ENCODE measurements at places on chromosomes 1 and 21. TPM values are rescaled to one million over a fixed set of nuclear protein-coding genes. Genes with fewer than 3 reads are reported as not detected.

CPT2 gene
- total RNA-seq: 221 TPM

GRCh38 chr1:244971552-244972216 is 107.3 kb upstream of the HNRNPU start:
- no peak for DNase-seq

C2CD4D gene
- not detected for total RNA-seq

DNA sequence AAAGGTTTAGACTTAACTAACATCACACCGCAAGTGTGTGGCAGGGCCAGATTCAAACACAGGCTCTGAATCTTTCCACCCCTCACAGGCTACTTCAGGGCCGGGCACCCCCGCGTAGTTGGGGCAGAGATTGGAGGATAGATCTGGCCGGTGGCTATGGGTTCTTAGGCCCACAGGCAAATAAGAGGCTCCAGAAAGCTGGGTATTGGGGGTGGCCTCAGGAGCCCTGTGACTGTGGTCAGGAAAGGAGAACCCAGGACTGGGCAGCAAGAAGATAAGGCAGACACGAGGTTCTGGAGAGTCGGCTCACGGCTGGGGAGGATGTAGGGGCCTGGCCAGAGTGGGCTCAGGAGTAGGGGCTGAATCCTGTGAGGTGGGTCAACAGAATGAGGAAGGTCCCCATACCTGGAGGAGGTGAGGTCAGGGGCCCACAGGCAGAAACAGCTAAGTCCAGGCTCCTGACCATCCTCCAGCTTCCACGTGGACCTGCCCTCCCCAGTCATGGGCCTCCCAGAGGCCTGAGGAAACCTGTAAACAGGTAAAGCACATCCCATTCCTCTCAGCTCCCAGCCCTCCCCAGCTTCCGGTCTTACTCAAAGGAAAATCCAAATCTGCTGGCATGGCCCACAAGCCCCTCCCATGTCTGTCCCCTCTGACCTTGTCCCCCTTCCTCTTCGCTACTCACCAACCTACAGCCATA is 306.2 kb downstream of the MATN1 start:
- no peak for DNase-seq

DNA sequence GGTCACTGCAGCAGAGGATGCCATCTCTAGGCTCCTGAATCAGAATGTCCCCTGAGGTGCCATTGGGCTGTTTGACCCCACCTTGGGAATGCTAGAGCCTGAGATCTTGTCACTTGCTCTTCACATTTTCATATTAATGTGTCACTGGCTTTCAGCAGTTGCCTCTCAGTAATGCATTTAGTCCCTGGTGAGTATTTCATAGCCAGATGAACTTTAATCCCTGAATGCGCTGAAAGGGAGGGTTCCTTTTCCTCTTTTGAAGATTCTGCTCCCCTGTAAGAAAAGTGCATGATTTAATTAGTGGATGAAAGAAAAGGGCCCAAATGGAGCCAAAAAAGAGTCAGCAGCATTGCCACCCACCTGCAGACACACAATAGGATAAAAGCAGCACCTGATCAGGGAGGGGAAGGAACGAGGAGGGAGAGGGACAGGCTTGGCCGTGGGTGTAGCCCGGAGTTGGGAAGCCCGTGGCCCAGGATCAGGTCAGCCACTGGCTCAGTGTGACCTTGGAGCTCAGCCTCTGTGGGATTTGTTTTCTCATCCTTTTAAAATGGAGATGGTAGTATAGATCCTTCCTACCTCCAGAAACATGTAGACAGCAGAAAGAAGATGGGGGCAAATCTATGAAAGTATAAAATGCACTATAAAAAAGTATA is 31.1 kb downstream of the ROR1 start:
- no peak for DNase-seq

DNA sequence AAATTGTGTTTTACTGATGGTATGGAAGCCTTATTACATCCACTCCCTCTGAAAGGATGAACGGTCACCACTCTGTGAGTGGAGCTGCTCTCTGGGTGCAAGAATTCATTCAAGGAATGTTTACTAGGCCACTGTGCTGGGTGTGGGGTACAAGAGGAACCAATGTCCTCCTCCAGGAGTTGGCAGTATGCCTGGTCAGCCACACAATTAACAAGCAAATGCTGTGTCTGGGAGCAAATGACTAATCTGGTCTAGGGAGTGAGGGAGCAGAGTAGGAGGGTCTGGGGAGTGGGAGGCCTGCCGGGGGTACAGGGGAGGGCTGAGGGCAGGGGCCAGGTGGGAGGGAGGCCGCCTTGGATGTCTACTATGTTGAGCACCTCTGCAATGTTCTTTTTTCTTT is 27.2 kb upstream of the TDRD10 start:
- DNase-seq: peak; percentile 79

DNA sequence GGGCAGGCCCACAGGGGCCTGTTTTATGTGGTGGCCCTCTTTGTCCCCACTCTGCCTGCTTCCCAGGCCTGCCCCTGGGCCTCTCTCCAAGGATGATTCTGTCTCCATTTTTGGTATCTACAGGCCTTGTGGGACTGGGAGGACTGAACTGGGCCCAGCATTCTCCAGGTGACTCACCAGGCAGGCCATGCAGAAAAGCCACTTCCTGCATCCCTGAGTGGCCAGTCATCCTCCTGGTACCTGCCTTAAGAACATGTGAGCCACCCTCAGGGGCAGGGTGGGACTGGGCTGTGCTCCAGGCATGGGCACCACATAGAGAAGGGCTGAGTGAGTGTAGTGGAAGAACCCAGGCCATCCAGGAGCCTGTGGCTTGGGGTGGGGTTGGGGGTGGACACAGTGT is 20.0 kb upstream of the BCAR3 start:
- DNase-seq: peak; percentile 50

FCRL1 gene
- not detected for total RNA-seq

DNA sequence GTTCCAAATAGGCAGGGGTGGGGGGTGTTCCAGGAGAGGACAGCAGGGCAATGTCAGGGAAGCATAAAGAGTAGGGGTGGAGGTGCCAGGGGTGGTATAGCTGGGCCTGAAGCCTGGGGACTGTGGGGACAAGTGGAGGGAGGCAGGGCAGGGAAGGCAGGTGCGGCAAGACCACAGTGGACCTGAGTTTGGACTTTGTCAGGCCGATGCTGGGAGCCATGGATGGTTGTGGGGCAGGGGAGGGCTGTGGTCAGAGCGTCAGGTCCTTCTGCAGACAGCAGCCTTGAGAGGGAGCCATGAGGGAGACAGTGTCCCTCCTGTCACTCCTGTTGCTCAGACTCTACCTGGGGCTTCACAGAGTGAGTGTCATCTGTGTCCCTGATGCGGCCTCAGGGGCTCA is 320.3 kb downstream of the PTPRU start:
- DNase-seq: no peak

- no peak for DNase-seq
Observed at GRCh38 chr1:96361271-96361856, 360.2 kb upstream of the PTBP2 start.

ETNK2 gene
- 0.45 TPM for total RNA-seq

C1orf94 gene
- total RNA-seq: not detected

OR2M3 gene
- total RNA-seq: not detected

GRCh38 chr1:179883040-179883744 is 1.1 kb downstream of the TOR1AIP1 start:
- peak; percentile 30 for DNase-seq

RNASEL gene
- 11.1 TPM for total RNA-seq

ZFP69 gene
- 1.8 TPM for total RNA-seq

DDAH1 gene
- 39.7 TPM for total RNA-seq

GRCh38 chr1:107171333-107171732 is 30.5 kb downstream of the NTNG1 start:
- no peak for DNase-seq

DNA sequence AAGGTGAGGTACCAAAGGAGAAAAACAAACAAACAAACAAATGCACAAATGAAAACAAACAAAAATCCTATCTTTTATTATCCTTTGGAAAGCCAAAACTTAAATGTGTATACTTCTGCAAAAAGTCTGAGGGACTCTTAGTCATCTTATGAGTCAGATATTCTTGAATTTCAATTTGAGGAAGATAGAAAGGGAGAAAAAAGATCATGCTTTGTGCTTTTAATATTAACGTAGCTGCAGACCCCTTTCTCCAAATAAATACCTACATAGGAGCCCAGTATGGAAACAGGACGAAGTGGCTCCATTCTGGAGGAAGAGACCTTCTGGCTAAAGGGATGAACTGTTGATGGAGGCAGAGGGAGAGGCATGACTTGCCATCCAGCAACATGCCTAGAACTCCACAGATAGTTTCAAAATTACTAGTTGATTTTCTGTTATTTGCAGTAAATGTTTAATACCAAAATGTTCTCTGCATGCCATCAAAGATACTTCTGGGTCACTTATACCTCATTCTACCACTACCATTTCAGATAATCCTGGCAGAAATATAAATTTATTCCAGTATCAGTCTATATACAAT is 25.4 kb downstream of the NUP210L start:
- DNase-seq: no peak

DNA sequence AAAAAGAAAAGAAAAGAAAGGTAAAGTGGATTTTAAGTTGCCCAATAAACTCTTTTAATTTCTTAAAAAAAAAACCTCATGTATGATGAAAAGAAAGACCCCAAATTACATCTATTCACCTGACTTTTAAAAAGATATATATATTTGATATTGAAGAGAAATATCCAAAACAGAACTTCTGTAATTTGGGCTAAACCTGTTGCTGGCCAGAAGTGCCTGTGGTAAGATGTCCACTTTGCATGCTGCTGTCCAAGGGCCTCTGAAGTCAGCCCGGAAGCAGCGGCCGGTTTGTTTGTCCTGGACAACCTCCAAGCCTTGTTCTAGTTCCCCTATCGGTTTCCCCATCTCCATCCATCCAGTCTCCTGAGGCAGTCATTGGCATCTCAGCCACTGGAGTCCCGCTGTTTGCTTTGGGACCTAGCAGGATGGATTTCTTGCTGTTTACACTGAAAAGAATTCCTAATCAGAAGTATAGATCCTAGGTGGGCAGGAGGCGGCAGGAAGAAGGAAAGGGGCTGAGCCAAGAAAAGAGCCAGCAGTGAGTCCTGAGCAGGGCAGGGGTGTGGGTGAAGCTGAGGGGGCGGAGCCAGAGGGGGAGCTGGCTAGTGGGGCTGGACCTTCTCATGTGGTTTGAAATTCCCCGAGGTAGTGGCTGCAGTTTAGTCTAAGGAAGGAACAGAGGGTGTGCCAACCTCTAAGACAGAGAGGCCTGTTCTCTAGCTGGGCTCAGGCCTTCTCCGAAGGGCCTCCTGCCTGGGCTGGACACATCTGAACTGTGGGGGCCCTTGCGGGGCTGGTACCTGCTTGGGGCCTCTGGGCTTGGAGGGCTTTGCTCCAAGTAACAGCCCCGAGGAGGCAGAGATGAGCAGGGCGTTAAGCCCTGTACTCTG is 3.3 kb downstream of the NCMAP start:
- DNase-seq: peak; percentile 75

DNA sequence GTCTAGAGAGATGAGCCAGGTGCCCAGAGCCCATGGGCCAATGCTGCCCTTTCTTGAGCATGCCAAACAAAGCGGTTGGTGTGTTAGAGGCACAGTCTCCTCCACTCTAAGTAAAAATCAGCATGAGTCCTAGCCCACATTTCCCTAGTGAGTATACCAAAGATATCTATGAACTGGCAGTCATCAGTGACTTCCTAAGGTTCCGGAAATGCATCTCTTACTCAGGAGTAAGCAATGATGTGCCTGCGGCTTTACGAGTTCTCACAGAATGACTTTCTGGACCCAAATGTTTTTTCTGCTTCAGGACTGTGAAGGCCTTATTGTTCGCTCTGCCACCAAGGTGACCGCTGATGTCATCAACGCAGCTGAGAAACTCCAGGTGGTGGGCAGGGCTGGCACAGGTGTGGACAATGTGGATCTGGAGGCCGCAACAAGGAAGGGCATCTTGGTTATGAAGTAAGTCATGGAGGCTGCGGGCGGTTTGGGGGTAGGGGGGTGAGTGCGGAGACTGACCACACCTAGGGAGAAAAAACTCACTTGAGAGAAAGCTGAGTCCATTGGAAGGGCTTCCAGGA is 9.2 kb downstream of the PHGDH start:
- DNase-seq: peak; percentile 39

C1orf216 gene
- total RNA-seq: 4.3 TPM

SLC9C2 gene
- total RNA-seq: not detected

LRRC71 gene
- not detected for total RNA-seq

DNA sequence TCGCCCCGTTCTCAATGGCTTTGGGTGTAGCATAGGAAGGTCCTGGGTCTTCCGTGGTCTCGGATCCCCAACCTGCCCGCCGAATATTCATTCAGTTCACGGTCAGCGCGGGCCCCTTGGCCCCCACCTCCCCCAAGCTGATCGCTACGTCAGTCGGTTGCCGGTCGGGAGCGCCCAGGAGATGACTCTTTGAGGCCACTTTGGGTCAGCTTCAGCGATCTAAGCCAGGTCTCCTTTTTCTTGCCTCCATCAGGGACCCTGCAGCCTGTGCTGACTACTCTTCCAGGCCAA is 12.8 kb downstream of the HLX start:
- DNase-seq: no peak

DNA sequence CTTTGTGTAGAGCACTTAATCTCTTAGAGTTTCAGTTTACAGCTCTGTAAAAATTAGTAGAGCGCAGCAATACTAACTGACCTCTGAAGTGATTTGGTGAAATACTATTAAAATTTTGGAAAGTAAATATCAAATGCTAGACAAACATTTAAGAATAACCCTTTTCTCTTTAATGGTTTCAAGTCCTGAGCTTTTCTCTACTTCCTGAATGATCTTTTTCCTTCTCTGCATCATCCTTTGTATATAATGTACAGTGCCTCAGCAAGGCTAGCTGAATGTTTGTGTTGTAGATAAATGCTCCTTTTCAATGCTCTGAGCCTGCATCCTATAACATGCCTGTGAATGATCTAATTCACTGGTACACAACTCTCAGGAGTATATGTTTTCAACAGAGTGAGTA is 272.9 kb downstream of the ADGRL2 start:
- no peak for DNase-seq

DNA sequence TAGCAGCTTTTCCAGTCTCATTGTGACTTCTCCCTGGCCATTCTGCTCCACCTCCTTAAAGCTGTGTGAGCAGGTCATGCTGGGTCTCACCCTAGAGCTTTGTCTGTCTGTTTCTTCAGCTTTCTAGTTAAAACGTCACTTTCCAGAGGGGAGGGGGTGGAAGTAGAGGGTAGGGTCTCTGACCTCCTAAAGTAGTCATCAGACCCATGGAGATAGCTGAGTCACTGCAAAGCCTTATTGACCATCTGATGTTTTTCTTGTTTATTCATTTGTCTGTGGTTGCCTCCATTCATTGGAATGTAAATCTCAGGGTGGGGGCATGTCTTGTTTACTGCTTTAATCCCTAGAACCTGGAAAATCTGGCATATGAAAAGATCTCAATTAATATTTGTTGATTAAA is 52.7 kb downstream of the ELF3 start:
- no peak for DNase-seq

- no peak for DNase-seq
Observed at GRCh38 chr21:44329971-44330681, 9.1 kb downstream of the CFAP410 start.

DNA sequence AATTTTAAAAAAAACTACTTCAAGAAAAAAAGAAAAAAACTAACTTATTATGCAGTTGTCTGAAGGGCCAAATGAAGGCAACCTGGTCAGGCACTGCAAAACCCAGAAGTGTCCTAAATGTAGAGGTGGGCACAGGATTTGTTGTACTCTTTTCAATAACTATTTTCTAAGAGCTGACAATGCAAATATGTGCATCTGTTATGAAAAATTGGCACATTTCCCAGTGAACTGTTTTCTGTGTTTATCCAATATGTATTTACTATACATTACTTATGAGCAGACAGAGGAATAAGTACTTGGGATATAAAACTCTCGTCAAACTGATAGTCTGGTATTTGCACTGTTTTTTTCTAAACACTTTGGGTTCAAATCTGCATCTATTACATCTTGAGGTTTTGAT is 188.0 kb upstream of the C21orf91 start:
- peak; percentile 15 for DNase-seq
